ENCODE measurements at places on chromosomes 12 and 14. TPM values are rescaled to one million over a fixed set of nuclear protein-coding genes. Genes with fewer than 3 reads are reported as not detected.

The SLC6A13 gene
- polyA plus RNA-seq, result not detected

The POTEM gene
- polyA plus RNA-seq, result not detected

The KRT3 gene
- polyA plus RNA-seq, result not detected

The BTG1 gene
- 192 TPM for polyA plus RNA-seq

The RBP5 gene
- not detected for polyA plus RNA-seq

- H3K4me1 ChIP-seq, result no peaks in the 10 kb centered on the region
- DNase-seq, result no peak
- H3K27ac ChIP-seq, result no peak overlapping the region
- no peak overlapping the region for H3K4me3 ChIP-seq
- no peaks in the 10 kb centered on the region for H3K27me3 ChIP-seq
These were observed 920.9 kb downstream of the RPS29 start for GRCh38 chr14:48665077-48665784.

DNA sequence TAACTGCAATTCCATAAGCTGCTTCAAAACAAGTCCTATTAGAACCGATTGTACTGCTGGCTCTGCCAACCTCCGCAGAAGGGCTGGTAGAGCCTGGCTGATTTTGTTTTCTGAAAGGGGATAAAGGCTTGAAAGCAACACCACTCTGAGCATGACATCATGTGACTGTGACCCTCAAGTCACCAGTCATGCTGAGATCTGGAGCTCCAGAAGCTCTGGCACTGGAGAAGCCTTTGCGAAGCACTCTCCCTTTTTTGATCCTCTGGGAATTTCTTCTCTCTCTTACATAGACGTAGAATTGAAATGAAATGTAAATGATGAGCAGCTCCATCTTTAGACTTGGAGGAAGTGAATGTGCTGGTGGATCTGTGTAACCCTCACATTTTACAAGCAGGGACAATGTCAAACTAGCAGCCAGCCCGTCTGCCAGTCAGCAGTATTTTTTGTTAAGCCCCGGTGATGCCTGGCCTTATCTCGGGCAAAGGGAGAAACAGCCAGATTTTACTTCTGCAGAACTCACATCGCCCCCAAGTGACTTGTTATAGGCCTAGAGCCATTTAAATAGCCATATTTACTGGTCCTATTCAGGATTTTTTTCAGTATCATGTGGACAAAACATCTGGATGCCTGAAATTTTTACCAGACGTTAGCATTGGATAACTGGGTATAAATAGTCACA is 112.1 kb upstream of the NPAS3 start:
- no peaks in the 10 kb centered on the region for H3K27me3 ChIP-seq
- no peaks in the 10 kb centered on the region for H3K4me1 ChIP-seq
- DNase-seq, result no peak

GRCh38 chr14:89370381-89370780 is 46.7 kb downstream of the FOXN3 start:
- DNase-seq, result no peak
- H3K4me1 ChIP-seq, result peaks cover 34% of the 10 kb centered on the region
- H3K27me3 ChIP-seq, result no peaks in the 10 kb centered on the region
- no peaks in the 10 kb centered on the region for H3K36me3 ChIP-seq
- H3K4me3 ChIP-seq, result no peak overlapping the region

GRCh38 chr12:30191696-30192455 is 408.1 kb upstream of the TMTC1 start:
- no peak for DNase-seq
- no peak overlapping the region for H3K27ac ChIP-seq
- no peaks in the 10 kb centered on the region for H3K36me3 ChIP-seq
- H3K4me1 ChIP-seq, result no peaks in the 10 kb centered on the region
- H3K27me3 ChIP-seq, result no peaks in the 10 kb centered on the region
- no peak overlapping the region for H3K4me3 ChIP-seq

DNA sequence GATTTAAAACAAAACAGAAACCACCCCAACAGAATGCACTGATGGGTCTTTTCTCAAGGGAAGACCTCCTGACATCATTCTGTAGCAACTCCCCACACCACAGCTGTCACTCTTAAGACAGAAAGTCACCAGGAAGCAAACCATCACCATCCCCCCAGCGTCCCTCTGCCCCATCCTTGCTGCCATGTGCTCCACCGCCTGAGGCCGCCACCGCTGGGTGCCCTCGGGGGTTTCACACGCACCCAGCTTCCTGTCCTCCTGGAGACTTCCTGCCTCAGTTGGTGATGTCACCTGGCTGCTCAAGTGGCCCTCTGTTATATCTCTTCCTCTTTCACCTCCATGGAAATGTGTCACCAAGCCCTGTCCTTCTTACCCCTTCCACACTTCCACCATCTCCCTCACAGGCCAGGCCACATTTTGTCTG is 71.4 kb upstream of the GPR68 start:
- peak; percentile 93 for DNase-seq
- H3K27ac ChIP-seq, result peak overlapping the region; percentile 76
- peaks cover 46% of the 10 kb centered on the region for H3K4me1 ChIP-seq
- no peak overlapping the region for H3K4me3 ChIP-seq

DNA sequence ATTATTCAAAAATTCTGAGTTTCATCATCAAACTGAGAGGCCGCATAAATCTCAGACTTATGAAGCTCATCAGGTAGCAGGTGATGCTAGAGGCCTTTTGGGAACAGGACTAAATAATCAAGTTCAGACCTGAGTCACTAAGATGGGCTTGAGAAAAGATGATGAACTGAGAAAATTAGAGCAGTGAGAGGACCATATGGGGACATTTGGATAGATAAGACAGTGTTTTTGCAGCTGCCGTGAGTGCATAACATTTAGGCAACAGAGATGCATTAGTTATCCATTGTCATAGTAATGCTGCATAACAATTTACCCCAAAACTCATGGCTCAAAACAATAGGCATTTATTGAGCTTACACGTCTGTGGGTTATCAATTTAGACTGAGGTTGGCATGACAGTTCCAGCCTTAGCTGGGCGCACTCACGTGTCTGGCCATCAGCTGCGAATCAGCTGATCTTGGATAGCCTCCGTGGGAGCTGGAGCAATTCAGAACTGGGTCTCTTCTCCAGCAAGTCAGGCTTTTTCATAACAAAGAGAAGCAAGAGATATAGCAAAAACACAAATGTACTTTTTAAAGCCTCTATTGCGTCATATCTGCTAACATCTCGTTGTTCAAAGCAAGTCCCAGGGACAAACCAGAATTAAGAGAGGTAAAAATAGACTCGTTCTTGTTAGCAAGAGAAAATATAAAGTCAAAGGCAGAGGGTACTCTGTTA is 72.8 kb downstream of the CAPZA3 start:
- peak overlapping the region; percentile 19 for H3K4me3 ChIP-seq
- peaks cover 18% of the 10 kb centered on the region for H3K4me1 ChIP-seq
- DNase-seq, result no peak
- H3K36me3 ChIP-seq, result no peaks in the 10 kb centered on the region
- peak overlapping the region; percentile 44 for H3K27ac ChIP-seq

GRCh38 chr12:90331821-90332220 is 623.2 kb downstream of the CCER1 start:
- peaks cover 19% of the 10 kb centered on the region for H3K27me3 ChIP-seq
- no peak for DNase-seq
- no peaks in the 10 kb centered on the region for H3K36me3 ChIP-seq
- H3K4me1 ChIP-seq, result peaks cover 7% of the 10 kb centered on the region
- no peak overlapping the region for H3K27ac ChIP-seq
- no peak overlapping the region for H3K4me3 ChIP-seq

DNA sequence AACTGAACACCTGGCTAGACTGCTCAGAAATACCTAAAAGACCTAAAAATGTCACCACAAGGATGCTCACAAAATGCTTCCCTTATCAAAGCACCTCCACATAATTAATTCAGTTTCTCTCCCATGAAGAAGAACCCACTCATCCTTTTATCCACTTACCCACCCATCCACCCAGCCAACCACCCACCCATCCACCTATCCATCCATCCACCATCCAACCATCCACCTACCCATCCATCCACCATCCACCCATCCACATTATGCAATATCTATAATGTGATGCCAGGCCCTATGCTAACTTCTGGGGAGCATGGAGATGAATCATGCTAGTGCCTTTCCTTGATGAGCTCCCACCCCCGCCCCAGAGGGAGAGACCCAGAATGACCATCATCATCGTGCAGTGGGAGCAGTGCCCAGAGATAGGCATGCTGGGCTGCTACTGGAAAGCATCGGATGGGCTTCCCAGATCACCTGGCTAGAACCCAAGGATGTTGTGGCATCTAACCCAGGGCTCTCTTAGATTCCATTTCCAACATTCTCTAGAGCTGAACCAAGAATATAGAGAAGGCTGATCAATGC is 166.6 kb downstream of the TTC7B start:
- H3K27ac ChIP-seq, result no peak overlapping the region
- H3K4me3 ChIP-seq, result no peak overlapping the region
- no peaks in the 10 kb centered on the region for H3K27me3 ChIP-seq
- no peak for DNase-seq
- H3K36me3 ChIP-seq, result no peaks in the 10 kb centered on the region

DNA sequence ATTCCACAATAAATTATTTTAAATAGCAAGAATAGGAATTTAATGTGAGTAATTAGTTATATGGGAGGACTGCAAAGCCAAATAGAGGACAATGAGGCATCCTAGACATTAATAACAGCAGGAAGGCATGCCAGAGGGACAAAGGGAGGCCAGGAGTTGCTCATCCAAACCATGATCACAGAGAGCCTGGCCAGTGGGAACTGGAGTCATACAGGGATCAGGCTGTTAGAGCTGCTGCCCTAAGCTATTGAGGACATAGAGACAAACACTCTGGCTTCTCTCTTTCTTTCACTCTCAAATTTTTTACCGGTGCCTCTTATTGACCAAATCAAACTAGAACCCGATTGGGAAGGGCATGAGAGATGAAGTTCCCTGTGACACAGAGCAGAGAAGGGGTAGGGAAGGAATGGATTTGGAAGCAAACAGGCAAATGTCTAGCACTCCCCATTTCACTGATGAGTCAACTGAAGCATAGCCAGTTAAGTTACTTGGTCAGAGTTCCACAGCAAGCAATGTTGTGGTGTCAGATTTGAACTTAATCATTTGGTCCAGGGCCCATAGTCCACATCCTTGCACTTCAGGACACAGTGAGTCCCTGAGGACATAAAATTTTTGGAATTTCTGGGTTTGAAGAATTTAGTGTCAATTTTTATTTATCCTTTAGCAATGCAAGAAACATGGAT is 17.9 kb upstream of the CFAP54 start:
- H3K27me3 ChIP-seq, result no peaks in the 10 kb centered on the region
- H3K27ac ChIP-seq, result no peak overlapping the region
- no peak for DNase-seq
- H3K36me3 ChIP-seq, result no peaks in the 10 kb centered on the region
- no peak overlapping the region for H3K4me3 ChIP-seq

DNA sequence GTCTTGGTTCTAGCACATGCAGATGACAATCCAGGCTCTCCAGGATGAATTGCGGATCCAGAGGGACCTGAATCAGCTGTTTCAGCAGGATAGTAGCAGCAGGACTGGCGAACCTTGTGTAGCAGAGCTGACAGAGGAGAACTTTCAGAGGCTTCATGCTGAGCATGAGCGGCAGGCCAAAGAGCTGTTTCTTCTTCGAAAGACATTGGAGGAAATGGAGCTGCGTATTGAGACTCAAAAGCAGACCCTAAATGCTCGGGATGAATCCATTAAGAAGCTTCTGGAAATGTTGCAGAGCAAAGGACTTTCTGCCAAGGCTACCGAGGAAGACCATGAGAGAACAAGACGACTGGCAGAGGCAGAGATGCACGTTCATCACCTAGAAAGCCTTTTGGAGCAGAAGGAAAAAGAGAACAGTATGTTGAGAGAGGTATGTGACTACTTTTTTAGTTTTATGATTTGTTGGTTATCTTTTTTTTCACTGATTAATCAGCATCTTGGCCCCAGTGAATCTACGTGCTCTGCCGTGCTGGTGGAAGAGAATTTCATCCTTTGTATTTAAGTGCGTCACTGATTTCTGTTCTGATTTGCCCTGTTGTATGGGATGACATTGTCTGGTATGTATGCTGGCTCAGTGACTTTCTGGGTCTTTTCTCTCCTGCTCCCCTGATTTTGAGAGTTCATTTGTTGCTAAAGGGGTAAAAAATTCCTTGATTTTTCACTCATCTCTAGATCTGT is 92.3 kb downstream of the ERC1 start:
- no peak overlapping the region for H3K4me3 ChIP-seq
- H3K27ac ChIP-seq, result no peak overlapping the region
- no peaks in the 10 kb centered on the region for H3K36me3 ChIP-seq

GRCh38 chr12:18696971-18697602 is 40.7 kb downstream of the PLCZ1 start:
- no peak overlapping the region for H3K4me3 ChIP-seq
- DNase-seq, result no peak
- H3K27me3 ChIP-seq, result no peaks in the 10 kb centered on the region
- no peaks in the 10 kb centered on the region for H3K4me1 ChIP-seq

DNA sequence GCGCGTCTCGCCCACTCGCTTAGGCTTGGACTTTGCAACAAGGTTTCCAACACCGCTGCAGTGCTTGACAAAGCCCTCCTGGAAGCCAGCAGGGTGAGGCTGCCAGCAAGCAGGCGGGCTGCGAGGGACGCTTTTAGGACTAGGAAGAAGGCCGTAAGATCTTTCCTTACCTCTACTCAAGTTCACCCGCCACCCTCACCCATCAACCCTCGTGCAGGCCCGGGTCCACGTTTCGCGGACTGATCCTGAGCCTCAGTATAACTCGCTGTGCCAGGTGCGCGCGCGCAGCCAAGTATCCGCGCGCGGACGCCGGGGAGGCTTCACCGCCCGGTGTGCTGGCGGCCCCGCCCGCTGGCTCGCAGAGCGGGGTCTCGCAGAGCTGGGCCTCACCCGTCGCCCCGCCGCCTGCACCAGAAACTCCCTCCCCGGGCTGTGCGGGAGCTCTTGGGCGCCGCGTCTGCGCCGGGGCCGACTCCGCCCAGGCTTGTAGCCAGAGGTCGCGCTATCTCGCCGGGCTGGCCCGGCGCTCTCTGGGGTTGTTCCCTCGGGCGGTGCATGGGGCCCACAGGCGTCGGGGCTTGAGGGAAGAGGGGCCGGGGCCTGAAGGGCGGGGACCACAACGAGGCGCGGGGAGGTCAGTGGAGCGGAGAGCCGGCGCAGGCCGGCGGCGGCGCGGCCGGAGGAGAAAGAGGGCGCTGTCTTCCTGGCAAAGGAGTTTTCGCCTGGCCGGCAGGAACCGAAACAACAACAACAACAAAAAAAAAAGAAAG is 7.6 kb upstream of the SIX1 start:
- no peak overlapping the region for H3K27ac ChIP-seq
- DNase-seq, result peak; percentile 17
- H3K4me3 ChIP-seq, result peak overlapping the region; percentile 42
- no peaks in the 10 kb centered on the region for H3K36me3 ChIP-seq
- peaks cover 23% of the 10 kb centered on the region for H3K4me1 ChIP-seq

GRCh38 chr12:47752552-47752951 is 6.1 kb downstream of the RAPGEF3 start:
- H3K36me3 ChIP-seq, result no peaks in the 10 kb centered on the region
- H3K4me3 ChIP-seq, result no peak overlapping the region
- H3K4me1 ChIP-seq, result peaks cover 8% of the 10 kb centered on the region
- H3K27me3 ChIP-seq, result no peaks in the 10 kb centered on the region
- DNase-seq, result no peak
- H3K27ac ChIP-seq, result no peak overlapping the region

- no peaks in the 10 kb centered on the region for H3K4me1 ChIP-seq
- H3K27ac ChIP-seq, result no peak overlapping the region
- no peak for DNase-seq
- no peaks in the 10 kb centered on the region for H3K27me3 ChIP-seq
- no peaks in the 10 kb centered on the region for H3K36me3 ChIP-seq
These were observed 143.8 kb upstream of the CLEC14A start for GRCh38 chr14:38399652-38400051.
